T-helper 2 cell (primary cell): ENCODE measurements at places on chromosomes 3 and 15.
A peak's percentile ranks its signal among the peaks of the same experiment; 100 is the strongest.

DNA sequence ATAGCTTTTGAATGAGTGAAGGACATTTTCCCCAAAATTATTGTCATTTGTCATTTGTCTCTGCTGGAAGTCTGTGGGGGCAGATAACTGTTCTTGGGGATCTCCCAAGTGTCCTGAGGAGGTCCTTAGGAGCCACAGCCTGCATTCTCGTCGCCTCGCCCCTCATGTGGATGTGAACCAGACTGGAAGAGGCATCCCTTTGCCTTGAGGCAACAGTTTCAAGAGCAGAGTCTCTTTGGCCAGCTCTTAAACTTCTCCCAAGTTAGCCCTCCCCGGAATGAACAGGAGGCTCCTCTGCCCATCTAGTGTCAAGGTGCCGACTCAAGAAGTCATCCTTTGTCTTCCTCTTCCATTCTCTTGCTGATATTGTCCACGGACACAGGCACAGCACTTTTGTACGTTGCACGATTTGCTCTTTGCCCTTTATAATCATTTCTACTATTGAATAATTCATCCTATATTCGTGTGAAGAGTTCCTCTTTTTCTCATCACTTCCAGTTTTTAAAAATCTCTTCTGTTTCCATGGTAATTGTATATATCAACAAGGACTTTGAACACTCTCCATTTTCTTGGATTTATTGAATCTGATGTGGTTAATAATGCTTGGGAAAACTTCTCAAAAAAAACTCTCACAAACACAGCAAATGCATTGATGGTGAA, 40.8 kb upstream of the CD47 start:
- no peak for DNase-seq

- DNase-seq = peak; percentile 75
Measured at GRCh38 chr15:39580117-39580484, 778 bp upstream of the THBS1 start.

DNA sequence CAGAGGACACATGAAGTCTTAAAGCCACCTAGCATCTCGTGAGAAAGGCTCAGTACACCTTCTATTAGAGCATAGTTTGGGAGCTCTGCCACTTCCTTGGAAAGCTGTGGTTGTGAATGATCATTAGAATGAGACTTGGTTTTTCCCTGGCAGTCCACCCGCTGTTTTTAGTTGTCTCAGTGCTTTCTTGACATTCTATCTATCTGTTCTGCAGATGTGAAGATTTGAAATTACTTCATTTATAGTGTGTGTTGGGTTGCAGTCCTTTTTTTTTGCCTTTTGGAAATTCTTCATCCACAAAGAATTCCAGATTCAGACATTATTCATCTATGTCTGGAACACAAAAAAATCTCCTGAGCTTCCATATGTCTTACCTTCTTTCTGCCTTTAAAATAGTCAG, 23.7 kb downstream of the PPP2R3A start:
- no peak for DNase-seq

DNA sequence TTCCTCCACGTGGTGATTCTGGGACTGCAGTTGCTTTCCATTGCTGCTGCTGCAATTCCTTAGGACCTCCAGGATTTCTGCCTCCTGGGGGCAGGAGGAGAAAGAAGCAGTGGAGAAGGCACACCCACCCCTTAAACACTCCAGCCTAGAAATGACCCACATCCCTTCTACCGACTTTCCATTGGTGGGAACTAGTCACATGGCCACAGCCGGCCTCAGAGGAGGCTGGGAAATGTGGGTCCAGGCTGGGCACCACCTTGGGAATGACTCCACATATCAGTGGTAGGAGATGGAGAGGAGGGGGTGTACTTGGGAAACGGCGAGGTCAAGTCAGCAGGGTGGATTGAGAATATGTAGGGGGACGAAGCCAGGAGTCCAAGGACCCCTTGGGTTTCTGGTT, 269.4 kb upstream of the CTDSPL start:
- DNase-seq = no peak

DNA sequence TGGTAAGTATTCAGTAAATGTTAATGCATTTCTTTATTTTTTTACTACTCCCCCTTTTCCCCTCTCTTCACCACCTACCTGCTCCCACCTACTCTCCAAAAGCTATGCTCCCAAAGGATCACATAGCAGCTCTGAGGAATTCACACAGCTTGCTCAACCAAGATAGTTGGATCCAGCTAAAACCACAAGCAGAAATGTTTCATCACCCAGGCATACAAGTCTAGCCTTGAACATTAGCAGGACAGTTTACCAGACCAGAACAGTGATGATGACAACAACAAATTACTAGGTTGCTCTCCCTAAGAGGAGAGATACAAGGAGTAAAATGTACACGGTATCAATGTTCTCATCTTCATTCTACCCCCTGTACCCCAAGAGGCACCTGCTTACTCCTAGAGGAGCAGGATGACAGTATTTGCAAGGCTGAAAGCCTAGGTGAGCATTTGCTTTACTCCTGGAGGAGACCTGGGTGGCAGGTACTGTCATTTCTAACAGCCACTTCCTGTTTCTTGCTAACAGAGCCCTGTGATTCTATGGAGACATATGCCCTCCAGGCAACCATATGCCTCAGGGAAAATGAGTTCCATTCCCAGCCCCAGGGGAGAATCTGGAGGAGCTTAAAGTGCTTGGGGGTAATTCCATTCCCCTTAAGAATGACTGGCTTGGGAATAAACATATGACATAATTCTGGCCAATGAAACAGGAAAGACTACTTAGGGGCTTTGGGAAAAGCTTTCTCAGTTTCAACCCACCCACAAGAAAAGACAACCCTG, 237.5 kb downstream of the NTRK3 start:
- no peak for DNase-seq
